Stimulated activated memory B cell treated with anti-CD40 and anti-IgM and Interleukin-4, amounts not matched to agents 10 μg/mL and 1 μg/mL and 100 μg/mL, for 72 hours (primary cell): ENCODE measurements at places on chromosomes 4 and X.
A peak's percentile ranks its signal among the peaks of the same experiment; 100 is the strongest.

DNA sequence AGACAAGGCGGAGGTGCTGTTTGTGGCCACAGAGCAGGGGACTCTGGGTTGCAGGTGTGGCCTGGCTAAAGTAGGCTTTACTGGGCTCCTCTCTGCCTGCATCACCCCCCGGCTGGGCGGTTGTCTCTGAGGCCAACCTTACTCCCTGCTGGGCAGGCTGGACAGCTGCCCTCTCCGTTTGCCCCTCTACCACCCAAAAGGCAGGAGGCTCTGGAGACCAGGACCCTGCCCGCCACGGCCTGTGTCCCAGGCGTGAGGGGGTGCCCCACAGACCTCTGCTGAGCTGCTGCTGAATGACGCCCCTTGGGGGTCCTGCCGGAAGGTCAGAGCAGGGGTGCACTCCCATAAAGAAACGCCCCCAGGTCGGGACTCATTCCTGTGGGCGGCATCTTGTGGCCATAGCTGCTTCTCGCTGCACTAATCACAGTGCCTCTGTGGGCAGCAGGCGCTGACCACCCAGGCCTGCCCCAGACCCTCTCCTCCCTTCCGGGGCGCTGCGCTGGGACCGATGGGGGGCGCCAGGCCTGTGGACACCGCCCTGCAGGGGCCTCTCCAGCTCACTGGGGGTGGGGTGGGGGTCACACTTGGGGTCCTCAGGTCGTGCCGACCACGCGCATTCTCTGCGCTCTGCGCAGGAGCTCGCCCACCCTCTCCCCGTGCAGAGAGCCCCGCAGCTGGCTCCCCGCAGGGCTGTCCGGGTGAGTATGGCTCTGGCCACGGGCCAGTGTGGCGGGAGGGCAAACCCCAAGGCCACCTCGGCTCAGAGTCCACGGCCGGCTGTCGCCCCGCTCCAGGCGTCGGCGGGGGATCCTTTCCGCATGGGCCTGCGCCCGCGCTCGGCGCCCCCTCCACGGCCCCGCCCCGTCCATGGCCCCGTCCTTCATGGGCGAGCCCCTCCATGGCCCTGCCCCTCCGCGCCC lies 920 bp downstream of the HTT-AS start:
- no peak for ATAC-seq

GRCh38 chrX:106672527-106672926 lies 54.0 kb upstream of the RNF128 start:
- ATAC-seq: no peak

DNA sequence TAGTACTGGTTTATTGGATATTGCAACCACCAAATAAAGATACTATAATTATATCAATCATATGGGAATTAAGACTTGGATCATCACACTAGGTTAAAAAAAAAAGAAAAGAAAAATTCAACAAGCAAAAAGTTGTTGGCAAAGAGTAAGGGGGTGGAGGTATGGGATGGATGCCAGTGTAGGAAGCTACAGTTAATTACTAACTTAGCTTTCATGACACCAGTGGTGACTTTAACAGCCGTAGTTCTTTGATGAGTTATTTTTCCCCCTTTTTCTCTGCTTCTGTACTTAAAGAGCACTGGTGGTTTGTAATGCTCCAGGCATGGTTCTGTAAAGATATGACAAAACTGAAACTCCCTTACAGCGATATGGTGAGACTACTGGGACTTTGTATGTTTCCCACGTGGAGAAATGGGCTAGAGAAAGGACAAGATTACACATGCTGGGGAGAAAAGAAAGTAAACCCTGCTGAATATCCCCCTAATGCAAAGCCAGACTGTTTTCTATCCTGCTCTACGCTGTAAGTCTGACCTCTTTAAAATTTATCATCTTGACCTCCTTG lies 210.8 kb downstream of the SPOCK3 start:
- ATAC-seq: no peak

DNA sequence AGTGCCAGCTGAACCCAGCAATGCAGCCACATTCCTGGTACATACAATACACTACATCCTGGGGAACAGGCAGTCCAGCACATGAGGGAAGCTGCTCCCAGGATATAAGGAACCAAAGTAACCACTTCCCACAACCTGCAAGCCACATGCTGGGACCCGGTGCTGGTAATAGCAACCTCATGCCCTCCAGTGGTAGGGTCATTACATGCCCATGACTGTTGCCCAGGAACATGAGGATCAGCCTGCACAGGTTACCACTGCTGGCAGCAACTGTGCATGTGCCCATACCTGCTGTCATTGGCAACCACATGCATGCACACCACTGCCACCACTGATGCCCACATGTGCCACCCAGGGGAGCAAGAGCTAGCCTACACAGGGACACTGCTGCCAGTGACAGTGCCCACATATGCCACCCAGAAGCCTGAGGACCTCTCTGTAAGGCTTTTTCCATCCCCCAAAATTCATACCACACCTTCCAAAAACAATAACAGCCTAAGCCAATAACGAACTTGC lies 1982.5 kb downstream of the ARAP2 start:
- ATAC-seq: no peak

DNA sequence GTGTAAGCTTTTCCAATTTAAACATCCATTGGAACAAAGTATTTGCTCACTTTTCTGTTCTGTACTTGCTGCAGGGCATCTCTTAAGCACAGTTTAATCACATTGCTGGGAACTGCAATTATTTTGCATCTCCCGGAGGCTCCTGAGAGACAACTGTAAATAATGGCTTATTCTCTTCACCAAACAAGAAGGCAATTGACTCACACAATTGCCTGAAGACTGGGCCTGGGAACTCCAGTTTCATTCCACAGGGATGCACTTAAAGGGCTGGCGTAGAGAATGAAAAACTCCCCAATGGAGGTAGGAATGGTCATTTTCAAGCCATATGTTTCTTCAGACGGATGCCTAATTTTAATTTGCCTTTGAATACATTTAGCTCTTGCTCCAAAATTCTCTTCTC lies 29.5 kb downstream of the TFDP3 start:
- ATAC-seq: no peak

DNA sequence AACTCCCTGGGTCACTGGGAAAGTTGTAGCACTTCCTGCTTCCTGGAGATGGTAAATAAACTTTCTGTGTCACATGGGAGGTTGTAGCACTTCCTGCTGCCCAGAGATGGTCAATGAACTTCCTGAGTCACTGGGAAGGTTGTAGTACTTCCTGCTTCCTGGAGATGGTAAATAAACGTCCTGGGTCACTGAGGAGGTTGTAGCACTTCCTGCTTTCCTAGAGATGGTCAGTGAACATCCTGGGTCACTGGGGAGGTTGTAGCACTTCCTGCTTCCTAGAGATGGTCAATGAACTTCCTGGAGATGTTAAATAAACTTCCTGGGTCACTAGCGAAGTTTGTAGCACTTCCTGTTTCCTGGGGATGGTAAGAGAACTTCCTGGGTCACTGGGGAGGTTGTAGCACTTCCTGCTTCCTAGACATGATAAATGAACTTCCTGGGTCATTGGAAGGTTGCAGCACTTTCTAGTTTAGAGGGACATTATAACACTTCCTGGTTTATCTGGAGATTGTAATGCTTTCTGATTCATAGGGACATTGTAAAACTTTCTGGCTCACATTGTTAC lies 62.3 kb upstream of the CD99 start:
- ATAC-seq: peak; percentile 58

DNA sequence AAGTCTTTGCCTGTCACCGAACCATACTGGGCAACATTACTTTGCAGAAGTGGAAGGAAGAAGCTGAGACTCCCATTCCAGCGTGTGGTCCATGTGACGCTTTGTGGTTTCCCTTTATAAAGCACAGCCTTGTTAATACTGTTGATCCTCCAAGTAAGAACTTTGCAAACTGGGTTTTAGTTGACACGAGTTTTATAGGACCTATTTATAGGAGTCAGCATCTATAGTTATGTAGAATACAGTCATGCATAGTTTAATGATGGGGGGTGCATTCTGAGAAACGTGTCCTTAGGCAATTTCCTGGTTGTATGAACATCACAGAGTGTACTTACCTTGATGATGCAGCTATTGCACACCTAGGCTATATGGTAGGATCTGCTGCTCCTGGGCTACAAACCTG lies 1879.4 kb upstream of the TENM3 start:
- ATAC-seq: no peak

- peak; percentile 32 for ATAC-seq
Observed at GRCh38 chr4:184824081-184824775, 1.5 kb downstream of the ACSL1 start.

DNA sequence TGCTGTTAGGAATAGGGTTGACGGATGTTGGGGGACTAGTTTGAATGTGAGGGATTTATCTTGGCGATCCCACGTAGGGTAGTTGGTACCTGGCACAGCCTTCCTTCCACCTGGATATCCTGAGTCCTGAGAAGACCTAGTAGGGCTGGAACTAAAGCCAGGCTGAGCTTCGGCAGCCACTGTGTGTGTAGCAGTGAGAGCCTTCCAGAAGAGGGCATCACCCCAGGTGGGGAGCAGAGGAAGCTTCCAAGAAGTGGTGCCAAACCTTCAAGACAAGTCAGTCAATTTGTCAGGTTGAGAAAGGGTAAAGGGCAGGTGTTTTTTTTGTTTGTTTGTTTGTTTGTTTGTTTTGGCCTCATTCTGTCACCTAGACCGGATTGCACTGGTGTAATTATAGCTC lies 1.2 kb upstream of the FGFBP2 start:
- ATAC-seq: no peak

GRCh38 chr4:81565142-81565870 lies 93.6 kb upstream of the RASGEF1B start:
- ATAC-seq: peak; percentile 49

DNA sequence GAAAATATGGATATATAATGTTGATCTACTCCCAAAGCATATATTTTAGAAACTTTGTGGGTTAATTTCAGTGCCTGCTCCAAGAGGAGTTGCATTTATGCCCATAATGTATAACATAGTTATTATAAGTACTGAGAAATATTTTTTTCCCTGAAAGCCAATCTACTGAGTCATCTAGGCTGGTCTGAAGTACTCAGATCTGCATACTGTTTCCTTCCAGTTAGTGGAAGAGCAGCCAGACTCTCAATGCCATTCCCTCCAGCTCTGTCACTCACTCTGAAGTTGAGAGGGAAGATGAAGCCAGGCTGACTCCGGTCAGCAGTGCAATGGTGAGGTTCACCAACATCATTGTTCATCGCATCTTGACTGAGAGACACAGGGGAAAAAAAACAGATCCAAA lies 505.1 kb downstream of the PPARGC1A start:
- no peak for ATAC-seq

DNA sequence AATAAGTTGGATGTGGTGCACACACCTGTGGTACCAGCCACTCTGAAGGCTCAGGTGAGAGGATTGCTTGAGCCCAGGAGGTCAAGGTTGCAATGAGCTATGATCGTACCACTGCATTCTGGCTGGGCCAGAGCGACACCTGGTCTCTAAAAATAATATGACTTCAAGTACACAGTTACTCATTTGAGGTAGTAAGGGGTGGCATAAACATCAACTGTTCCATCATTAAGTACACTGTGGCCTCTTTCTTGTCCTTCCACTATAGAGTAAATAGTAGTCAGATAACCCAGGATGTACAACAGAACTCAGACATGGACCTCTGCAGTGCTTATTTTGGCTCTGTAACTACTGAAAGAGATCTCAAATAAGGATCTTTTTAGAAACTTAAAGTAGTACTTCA lies 10.6 kb downstream of the FAM9B start:
- no peak for ATAC-seq

GRCh38 chrX:19291086-19291485 lies 52.6 kb upstream of the PDHA1 start:
- no peak for ATAC-seq
